ENCODE measurements at places on chromosomes 5 and 9. TPM values are rescaled to one million over a fixed set of nuclear protein-coding genes. Genes with fewer than 3 reads are reported as not detected.
A peak's percentile ranks its signal among the peaks of the same experiment; 100 is the strongest.

The SPINK7 gene
- not detected for total RNA-seq

DNA sequence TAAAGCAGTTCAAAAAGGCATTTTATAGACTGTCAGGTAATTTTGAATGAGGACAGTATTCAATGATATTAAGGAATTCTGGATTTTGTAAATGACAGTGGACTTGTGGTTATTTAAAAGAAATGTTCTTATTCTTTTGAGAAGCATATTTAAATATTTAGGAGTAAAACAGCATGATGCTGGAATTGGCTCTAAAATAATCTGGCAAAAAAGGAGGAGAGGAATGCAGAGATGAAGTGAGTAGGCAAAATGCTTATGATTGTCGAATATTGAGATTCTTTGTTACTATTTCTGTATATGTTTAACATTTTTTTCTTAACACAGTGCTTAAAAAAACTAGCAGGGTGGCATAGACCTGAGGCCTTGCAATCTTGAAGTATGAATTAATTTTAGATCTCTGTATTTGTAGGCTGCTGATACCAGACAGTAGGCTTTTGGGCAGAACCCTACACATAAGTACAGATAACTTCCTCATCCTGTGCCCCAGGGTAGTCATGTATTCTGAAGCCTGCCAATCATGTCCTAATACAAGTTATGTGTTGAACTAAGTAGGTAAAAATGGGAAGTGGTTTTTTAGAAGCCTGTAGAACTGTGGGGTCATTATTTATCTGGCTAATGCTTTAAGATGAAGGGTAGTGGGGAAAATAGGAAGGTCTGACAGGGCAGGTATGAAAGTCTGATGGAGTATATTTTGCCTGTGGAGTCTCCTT, 9.4 kb downstream of the CD180 start:
- no peak for DNase-seq

GRCh38 chr5:59694411-59694810, 199.1 kb downstream of the PDE4D start:
- no peak for DNase-seq

GRCh38 chr9:87179553-87180340, 232.4 kb upstream of the GAS1 start:
- DNase-seq: no peak

The HTR4 gene
- under 0.01 TPM for total RNA-seq

DNA sequence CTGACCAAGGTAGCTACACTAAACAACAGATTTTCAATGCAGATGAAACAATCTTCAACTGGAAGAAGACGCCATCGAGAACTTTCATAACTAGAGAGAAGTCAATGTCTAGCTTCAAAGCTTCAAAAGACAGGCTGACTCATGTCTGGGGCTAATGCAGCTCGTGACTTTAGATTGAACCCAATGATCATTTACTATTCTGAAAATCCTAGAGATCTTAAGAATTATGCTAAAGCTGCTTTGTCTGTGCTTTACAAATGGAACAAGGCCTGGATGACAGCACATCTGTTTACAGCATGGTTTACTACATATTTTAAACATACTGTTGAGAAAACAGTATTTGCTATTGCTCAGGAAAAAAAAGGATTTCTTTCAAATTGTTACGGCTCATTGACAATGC, 54.9 kb downstream of the RICTOR start:
- no peak for DNase-seq

DNA sequence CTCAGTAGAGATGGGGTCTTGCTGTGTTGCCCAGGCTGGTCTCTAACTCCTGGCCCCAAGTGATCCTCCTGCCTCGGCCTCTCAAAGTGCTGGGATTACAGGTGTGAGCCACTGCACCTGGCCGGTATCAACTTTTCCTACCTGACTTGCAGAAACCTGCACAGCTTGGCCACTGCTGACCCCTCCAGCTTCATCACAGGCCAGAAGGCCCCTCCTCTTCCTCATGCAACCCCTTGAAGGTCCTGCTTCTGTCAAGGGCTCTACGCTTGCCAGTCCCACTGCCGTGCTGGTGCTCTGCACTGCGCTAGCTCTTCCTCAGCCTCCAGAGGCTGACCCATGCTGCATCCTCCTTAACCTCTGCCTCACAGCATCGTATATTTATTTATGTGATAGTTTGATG, 32.5 kb upstream of the RNU6ATAC start:
- no peak for DNase-seq

The OTULINL gene
- total RNA-seq: 1.9 TPM

The ZNG1C gene
- total RNA-seq: 8.6 TPM

GRCh38 chr5:58460732-58461286, 923 bp upstream of the PLK2 start:
- DNase-seq: peak; percentile 94

The HK3 gene
- total RNA-seq: 3.5 TPM

All from hematopoietic multipotent progenitor cell (in vitro differentiated cells).